T1000 (cell line): ENCODE measurements at places on chromosomes 1 and 21.
A peak's percentile ranks its signal among the peaks of the same experiment; 100 is the strongest.

DNA sequence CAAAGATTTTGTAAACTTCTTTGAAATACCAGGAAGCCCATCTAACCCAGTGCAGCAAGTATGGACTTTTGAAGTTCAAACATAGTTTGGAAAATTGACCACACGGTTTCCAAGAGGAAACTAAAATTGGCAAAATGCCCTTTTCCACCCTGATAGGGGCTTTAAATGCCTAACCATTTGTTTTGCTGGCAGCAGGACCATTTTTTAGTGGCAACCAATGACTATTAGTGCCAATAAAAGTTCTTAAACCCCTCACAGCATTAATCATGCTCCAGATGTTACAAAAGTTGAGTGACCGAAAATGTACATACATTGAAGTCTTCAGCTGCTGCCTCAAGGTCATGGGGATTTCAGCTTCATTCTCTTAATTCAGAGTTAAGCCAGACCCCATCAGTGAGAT is 46.4 kb upstream of the ENAH start:
- DNase-seq, result no peak

GRCh38 chr1:86068841-86069756 is 87.5 kb downstream of the COL24A1 start:
- no peak for DNase-seq

DNA sequence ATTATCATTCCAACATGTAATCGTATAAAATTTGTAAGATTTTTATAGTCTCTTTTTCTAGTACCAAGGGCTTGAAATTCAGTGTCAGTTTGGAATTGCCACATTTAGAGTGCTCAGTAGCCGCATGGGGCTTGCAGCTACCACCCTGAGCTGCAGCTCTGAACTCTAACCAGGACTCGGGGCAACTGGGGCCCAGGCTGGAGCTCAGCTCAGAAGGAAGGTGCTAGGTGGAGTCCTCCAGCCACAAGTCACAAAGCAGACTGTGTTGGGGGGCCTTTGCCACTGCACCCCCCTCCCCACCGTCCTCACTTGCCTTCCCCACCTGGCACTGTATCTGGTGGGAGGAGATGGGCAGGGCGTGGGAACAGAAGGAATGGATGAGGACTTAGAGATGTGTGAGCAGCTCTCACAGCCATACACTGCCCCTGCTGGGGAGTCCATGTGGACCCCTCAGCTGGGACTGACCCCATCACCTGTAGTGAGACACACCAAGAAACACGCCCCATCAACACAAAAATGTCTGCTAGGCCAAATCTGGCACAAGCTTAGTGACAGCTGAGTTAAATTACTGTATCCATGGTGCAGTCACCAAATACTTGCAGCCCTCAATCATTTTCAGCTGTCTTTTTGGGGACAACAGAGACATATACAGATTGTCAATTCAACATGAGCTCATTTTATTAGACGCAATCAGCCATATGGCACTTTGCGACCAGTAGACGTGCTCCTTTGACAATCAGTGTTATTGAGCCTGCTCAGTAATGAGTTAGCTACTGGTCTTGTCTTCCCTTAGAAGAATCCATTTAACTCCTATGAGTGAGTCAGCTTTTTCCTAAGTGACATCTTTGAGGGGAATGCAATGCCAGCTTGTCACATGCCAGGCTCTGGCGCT is 241.7 kb upstream of the RAB4A start:
- DNase-seq, result no peak

DNA sequence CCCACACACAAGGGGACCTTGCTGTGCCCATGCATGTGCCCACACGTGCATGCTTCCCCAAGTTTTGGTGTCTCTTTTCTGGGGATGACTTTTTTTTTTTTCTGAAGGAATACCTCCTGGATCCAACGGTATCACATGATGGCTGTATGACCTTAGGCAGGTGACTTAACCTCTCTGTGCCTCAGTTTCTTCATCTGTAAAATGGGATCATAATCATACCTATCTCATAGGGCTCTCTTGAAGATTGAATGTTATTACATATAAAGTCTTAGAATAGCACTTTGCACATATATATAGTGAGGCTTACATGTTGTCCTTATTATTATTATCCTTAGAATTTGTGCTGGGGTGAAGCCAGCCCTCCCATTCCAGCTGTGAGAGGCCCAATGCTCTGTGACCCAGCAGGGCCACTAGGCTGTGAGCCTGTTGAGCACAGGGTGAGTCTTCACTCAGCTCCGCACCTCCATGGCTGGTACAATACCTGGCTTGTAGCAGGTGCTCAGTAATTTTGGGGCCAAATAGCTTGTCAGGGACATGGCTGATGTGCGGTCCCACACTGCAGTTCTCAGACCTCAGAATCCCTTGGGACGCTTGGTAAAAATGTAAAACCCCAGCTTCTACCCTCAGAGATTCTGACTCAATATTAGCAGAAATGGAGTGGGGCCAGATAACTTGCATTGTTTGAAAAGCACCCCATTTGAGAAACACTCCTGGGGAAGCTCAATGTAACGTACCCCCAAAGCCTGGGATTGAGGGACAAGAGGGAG is 20.6 kb downstream of the STUM start:
- no peak for DNase-seq

GRCh38 chr1:114428083-114428754 is 82.8 kb downstream of the TRIM33 start:
- DNase-seq, result no peak

- no peak for DNase-seq
Measured at GRCh38 chr21:36079010-36079649, 9.3 kb downstream of the CBR1 start.

GRCh38 chr21:44407493-44407892 is 47.8 kb upstream of the LRRC3 start:
- no peak for DNase-seq

- DNase-seq, result no peak
Measured at GRCh38 chr1:38075191-38075590, 28.6 kb upstream of the POU3F1 start.

- DNase-seq, result no peak
Measured at GRCh38 chr1:223029985-223030769, 112.9 kb downstream of the TLR5 start.

DNA sequence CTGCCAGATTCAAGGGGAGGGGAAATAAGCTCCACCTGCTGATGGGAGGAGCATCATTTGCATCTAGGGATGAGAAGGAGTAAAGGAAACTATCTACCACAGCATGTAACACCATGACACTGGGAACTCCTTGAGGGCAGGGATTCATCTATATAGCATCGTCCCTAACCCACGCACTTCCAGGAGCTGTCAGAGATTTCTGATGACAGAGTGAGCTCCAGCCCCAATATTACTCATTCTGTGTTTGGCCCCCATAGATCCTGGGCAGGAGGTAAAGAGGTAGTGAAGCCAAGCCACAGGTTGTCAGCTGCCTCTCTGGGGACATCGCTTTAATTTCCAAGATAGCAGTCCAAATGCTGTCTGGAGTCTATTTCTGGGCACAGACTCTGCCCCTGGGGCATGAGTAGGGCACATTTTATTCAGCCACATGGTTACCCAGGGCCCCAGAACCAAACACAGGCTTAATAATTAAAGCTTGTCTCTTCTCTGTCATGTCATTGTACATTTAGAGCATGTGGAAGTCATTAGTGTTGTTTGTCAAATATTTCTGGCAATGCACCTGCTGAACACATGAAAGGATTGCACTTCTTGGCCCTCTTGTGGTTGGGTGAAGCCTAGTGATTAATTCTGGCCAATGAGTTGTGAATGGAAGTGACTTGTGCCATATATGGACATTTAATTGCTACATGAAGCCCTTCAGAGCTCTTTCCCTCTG is 105.9 kb upstream of the POU3F1 start:
- DNase-seq, result no peak

DNA sequence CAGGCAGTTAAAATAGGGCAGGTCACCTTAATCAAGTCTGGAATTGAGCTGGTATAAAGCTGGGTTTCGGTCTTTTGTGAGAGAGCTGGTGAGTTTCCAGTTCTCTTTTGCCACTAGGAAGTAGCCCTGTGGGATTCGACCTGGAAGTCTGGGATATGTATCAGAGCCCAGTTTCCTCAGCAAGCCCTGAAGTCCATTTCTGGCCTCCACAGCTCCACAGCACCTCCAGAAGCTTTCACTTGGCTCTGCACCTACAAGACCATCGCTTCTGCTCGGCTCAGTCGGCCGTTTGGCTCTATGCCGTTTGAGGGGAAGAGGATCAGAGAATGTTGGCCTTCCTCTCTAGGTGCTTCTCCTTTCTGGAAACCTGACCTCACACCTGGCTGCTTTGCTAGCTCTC is 148.0 kb downstream of the GALNT2 start:
- no peak for DNase-seq

GRCh38 chr1:26700711-26701110 is 4.9 kb downstream of the ARID1A start:
- DNase-seq, result no peak

DNA sequence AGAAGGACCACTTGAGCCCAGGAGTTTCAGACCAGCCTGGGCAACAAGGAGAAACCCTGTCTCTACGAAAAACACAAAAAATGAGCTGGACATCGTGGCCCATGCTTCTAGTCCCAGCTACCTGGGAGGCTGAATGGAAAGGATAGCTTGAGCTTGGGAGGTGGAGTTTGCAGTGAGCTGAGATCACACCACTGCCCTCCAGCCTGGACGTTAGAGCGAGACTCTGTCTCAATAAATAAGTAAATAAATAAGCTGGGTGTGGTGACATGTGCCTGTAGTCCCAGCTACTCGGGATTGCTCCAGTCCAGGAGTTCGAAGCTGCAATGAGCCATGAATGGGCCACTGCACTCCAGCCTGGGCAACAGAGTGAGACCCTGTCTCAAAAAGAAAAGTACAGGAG is 3.6 kb downstream of the AKR1A1 start:
- DNase-seq, result no peak

DNA sequence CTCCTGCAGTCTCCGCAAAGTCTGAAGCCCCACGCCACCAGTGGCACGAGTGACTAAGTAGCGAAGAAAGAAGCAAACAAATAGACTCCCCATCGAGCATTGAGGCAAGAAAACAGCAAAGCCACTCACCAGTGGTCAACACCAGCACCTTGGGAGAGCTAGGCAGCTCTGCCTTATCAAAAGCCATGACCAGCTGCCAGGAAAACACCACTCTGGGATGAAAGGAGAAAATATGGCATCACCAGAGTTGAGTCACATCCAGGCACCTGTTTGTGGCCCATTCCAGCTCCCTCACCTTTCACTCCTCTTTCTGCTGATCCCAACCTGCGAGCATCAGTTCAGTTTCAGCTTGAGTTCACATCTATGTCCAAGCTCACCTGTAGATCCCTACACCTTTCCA is 17.2 kb downstream of the PDZK1 start:
- no peak for DNase-seq

GRCh38 chr1:207672522-207673130 is 27.7 kb downstream of the CR1L start:
- DNase-seq, result no peak

DNA sequence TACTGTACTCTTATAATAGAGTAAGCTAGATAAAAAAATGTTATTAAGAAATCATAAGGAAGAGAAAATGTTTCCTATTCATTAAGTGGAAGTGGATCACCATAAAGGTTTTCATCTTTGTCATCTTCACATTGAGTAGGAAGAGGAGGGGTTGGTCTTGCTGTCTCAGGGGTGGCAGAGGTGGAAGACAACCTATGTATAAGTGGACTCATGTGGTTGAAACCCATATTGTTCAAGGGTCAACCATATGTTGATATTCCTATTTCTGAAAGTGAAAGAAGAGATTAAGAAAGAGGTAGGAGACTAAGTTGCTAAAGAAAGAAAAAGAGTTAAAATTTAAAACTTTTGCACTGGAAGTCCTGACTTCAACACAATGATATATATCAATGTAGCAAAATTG is 4.9 kb upstream of the ZP4 start:
- DNase-seq, result no peak

DNA sequence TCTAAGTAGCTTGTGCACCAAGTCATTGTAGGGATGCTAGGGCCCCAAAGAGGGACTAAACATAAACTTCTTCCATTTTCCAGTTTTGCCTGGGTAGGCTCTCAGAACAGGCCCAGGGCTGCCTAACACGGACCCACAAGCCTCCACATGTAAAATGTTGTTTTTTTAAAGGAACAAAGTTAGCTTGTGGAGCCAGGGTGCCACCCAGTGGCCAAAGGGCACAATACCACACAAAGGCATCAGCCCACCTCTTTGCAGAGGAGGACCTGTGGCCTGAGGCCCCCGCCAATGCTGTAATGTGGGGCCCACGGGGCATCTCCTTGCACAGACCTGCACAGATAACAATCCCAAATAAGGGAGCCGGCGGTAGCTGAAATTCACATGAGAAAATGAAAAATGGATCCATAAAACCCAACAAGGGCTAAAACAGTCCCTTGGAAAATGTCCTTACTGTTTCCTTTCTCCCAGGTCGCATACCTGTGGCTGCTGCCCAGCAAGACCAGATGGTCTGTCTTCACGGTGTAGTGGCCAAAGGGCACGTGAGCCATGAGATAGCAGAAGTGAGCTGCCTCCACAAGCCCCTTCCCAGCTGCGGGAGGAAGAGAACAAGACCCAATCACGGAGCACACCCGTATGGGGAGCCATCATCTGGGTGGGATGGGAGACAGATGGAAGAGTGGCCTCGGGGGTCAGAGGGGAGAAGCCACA is 23.8 kb downstream of the SEC16B start:
- DNase-seq, result peak; percentile 58

- no peak for DNase-seq
Measured at GRCh38 chr1:234621657-234622335, 11.8 kb upstream of the IRF2BP2 start.

DNA sequence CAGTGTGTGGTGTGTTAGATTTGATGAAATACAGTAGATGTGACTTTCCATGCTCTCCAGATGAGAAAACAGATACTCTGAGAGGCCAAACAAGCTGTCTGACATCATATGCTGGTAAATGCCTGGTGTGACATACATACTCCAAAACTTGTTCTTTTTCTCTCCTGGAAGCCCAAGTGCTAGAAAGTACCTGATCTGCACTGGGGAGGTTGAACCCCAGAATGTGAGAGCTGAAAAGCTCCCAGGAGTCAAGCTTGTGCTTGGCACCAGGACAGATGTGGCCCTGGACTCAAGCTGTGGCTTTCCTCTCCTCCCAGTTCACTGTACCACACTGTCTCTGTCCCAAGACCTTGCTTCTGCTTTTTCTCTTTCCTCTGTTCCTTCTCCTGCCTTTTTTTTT is 389.0 kb upstream of the USP24 start:
- no peak for DNase-seq

- no peak for DNase-seq
Measured at GRCh38 chr21:35222541-35222941, 173.4 kb upstream of the RUNX1 start.

GRCh38 chr1:216310776-216311175 is 112.5 kb downstream of the USH2A start:
- no peak for DNase-seq

- DNase-seq, result no peak
Measured at GRCh38 chr1:67534627-67535065, 104.4 kb upstream of the SERBP1 start.
